ENCODE measurements at places on chromosomes 11 and 22.

DNA sequence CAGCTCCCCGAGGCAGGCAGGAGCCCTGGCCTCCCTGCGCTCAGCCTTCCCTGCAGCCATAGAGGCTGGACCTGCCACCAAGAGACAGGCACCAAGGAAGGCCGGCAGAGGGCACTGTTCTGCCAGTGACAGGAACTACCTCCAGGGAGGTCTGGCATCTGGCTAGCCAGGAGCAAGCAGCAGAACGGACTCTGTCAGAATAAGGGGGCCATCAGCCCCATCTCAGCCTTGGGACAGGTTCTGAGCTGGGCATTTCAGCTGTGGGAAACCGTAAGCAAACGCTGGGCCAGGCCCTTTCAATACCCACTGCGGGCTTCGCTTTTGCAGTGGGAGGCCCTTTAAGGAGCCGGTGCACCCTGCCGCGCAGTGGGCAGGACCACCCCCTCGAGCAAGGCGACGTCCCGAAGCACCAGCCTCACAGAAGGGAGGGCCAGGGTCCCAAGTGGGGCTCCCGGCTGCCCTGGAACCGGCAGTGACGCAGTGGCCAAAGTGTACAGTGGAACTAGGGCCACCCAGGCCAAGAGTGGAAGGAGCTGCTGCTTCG is 18.2 kb downstream of the IFT27 start:
- peak; percentile 85 for DNase-seq

DNA sequence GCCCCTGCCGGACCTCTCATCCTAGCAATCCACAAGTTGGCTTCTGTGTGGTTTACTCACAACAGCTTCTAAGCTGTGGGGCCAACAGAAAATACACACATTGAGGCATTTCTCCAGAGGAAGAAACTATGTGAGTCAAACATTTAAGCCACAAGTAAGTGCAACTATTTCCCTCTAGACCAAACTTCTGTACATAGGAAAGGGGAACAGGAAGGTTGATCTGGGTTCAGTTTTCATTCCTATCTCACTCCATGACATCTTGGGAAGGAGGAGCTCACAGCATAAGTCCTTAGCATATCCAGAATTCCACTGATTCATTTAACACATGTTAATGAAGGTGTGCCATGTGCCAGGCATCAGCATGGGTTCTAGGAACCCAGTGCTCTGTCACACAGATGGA is 72.8 kb upstream of the PICALM start:
- no peak for DNase-seq

DNA sequence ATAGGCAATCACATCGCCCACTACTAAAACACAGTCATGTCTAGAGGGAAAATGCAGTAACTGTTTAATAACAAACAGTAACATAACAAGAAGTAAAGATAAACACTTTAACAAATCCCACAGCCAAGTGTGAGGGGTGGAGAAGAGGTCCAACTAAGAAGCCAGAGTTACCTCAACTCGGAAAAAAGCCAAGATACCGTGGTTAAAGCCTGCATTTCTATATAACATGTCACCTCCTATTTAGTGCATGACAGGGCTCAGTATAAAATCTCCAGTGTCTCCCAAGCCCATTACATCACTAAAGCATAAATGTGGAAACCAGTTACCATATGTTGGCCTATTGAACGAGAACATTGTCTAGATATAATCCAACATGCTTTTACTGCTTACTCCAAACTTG is 281.7 kb downstream of the LRRC4C start:
- no peak for DNase-seq

- no peak for DNase-seq
Observed at GRCh38 chr11:78542007-78542406, 32.7 kb downstream of the NARS2 start.

- peak; percentile 68 for DNase-seq
Observed at GRCh38 chr11:11787305-11788062, 54.3 kb upstream of the USP47 start.

DNA sequence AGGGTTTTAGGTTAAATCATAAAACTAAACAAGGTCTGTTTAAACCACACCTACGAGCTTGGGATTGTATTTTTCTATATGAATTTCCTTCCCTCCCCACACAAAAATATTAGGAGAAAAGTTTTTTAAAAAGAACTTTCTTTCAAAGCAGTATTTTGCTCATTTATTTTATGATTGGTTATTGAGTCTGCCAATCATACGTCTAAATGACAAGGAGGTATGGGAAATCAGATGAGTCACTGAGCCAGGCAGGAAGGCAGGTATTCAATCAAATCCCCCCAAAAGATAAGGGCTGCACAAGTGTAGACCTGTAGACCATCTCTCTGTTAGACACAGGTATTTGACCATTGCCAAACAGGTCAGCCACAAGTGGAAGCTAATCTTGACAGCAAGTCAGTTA is 440.1 kb upstream of the CCDC90B start:
- no peak for DNase-seq

- peak; percentile 45 for DNase-seq
Observed at GRCh38 chr22:42173183-42173926, 42.7 kb upstream of the CYP2D6 start.

GRCh38 chr11:108221371-108221770 is 1.1 kb downstream of the NPAT start:
- DNase-seq: no peak

- DNase-seq: no peak
Observed at GRCh38 chr11:66123902-66124301, 53.8 kb downstream of the PACS1 start.

GRCh38 chr22:19730198-19730597 is 6.9 kb downstream of the GP1BB start:
- DNase-seq: no peak

DNA sequence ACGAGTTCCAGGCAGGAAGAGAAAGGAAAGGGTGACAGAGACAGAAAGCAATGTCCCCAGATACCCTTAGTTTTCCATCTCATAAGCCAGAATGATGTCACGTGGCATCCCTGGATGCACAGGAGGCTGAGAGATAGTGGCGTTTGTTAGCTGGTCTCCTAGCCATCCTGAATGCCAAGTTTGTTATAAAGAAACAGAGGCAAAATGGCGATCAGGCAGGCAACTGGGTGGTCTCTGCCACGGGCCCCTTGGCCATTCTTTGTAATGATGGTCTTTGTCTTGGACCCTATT is 5.3 kb downstream of the SMIM38 start:
- DNase-seq: no peak

DNA sequence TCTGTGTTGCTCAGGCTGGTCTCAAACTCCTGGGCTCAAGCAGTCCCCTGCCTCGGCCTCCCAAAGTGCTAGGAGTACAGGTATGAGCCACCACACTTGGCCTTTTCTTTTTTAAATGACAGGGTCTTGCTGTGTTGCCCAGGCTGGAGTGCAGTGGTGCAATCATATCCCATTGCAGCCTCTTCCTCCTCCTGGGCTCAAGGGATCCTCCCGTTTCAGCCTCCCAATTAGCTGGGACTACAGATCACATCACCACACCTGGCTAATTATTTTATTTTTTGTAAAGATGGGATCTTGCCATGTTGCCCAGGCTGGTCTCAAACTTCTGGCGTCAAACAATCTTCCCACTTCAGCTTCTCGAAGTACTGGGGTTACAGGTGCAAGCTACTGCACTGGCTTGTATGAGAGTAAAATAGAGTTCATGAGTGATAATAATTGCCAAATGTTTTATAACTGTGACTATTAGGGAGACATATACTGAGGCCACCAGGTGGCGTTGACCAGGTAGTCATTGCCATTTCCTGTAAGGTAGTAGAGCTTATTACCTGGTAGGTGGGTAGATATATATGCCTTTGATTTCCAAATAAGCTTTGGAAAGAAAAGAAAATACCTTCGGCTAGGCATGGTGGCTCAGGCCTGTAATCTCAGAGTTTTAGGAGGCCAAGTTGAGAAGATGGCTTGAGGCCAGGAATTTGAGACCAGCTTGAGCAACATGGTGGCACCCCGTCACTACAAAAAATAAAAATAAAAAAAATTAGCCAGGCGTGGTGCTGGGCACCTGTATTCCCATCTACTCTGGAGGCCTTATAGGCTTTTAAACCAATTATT is 5.4 kb downstream of the FDX1 start:
- no peak for DNase-seq

GRCh38 chr11:83051760-83052671 is 19.7 kb downstream of the RAB30 start:
- no peak for DNase-seq

GRCh38 chr11:119416606-119417580 is 6.1 kb downstream of the THY1 start:
- no peak for DNase-seq

- DNase-seq: no peak
Observed at GRCh38 chr11:90332415-90332814, 109.6 kb upstream of the CHORDC1 start.

DNA sequence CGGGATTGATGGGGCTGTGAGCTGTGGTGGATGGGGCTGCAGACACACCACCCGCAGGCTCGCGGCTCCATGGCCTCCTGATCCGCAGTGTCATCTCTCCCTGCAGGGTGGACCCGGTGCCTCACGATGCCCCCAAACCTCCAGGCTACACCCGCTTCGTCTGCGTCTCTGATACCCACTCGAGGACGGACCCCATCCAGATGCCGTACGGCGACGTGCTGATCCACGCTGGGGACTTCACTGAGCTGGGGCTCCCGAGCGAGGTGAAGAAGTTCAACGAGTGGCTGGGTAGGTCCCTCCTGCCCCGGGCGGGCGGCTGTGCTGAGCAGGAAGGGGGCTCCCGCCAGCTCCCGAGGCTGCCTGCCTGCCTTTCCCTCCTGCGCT is 23.1 kb downstream of the MPPED1 start:
- DNase-seq: no peak

DNA sequence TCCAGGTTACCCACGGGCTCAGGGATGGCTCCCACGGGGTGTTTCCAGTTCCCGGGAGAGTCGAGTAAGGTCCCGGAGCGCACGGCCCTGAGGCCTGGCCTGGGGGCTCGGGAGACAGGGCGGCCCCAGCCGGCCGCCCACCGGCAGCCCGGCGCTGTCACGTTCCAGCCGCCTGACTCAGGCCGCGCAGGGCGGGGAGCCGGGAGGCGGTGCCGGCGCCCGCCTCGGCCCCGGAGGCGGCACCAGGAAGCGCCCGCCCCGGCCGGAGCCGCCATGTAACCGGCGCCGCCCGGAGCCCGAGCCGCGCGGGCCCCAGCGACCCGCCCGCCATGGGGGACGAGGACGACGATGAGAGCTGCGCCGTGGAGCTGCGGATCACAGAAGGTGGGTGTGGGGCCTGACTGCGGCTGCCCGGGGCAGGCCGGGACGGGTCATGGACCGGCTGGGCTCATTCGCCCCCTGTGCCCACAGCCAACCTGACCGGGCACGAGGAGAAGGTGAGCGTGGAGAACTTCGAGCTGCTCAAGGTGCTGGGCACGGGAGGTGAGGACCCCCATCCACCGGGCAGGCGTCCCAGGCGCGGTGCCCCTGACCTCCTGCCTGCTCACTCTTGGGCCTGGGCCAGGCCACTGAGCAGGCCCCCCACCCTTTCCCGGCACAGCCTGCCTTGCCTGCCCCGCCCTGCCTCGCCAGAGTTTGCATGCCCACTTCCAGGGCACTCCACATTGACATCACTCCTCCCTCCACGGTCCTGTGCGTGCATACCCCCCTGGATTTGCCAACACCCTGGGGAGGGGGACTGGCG is at the start of gene RPS6KA4:
TSS of gene RPS6KA4 (plus strand) at position 256 of the 805 bp plus-strand sequence. CDS start at position 330, 74 bp downstream.
- peak; percentile 77 for DNase-seq

- no peak for DNase-seq
Observed at GRCh38 chr11:127193950-127194349, 193.4 kb upstream of the KIRREL3 start.

DNA sequence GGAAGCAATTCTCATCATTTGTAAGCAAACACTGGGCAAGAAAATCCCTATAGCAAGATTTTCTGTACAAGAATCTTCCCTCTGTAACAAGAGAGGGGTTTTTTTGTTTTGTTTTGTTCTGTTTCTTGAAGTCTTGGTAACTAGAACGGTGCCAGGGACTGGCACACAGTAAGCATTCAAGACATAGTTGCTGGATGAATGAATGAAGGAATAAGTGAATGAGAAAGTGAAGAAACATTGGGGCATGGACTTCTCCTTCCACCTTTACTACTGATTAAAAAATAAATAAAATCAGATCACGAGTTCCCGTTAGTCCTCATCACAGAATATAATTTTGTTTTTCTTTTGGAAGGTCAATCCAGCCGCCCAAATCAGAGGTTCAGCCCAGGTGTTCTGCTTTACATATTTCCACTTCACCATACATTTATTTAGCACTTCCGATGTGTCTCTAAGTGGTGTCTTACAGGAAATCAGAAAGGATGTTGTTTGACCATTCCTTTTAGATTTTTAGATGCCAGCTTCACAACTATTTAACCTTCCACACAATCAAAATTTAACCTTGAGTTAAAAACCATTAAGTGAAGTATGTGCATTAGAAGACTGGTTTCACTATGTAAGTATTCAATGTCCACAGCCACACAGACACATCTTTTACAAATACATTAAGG is 281.2 kb downstream of the CADM1 start:
- no peak for DNase-seq

GRCh38 chr11:108958368-108959104 is 293.7 kb downstream of the DDX10 start:
- DNase-seq: no peak

GRCh38 chr11:112226831-112227401 is 688 bp downstream of the PTS start:
- no peak for DNase-seq
